Hematopoietic multipotent progenitor cell treated with erythropoietin and hydrocortisone succinate and interleukin-3 and kit ligand, for 17 days (in vitro differentiated cells): ENCODE measurements at places on chromosomes 6 and 20.

- DNase-seq = no peak
Observed at GRCh38 chr20:25408170-25408547, 686 bp downstream of the GINS1 start.

GRCh38 chr6:63558278-63558677 is 14.0 kb upstream of the LOC128125822 start:
- DNase-seq = no peak

GRCh38 chr6:21101694-21102093 is 491.9 kb upstream of the SOX4 start:
- DNase-seq = no peak

DNA sequence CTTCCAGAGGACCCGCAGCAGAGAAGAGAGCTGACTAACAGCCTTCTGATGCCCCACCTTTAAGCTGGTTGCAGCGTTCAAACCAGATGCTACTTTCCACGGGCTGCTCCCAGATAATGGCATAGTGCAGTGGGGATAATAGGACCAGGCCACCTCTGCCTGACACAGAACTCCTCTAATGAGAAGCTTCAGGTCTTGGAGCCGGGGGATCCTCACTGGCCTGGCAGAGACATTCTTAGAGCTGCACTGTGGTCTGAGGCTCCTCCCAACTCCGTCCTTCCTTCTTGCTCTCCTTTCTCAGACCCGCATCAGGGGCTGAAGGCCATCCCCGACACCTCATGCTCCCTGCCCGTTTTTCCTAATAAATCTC is 206.6 kb upstream of the MARCKS start:
- DNase-seq = no peak

DNA sequence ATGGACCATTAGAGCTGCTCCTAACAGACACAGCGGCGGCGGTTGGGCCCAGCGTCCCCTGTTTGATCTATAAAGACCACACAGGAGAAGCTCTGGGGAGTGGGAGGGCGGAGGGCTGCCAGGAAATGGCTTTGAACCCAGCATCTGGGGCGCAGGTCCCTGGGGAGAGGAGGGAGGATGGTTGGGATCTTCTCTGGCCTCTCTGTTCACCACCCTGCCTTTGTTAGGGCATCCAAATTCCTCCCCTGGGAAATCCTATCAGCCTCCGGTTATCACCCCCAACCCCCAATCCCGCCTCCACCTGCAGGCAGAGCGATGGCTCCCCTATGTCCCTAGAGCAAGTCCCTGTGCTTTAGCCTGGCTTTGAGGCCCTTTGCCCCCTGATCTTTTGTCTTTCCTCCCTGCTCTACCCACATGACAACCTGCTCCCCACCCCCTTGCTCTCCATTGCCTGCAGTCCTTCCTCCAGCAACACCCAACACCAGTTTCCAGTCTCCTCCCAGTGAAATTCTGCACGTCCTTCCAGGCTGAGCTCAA is 7.1 kb downstream of the XKR7 start:
- DNase-seq = no peak

- no peak for DNase-seq
Observed at GRCh38 chr20:24634855-24635254, 165.4 kb downstream of the SYNDIG1 start.

GRCh38 chr6:37285861-37286311 is 27.9 kb upstream of the TMEM217 start:
- no peak for DNase-seq

- no peak for DNase-seq
Observed at GRCh38 chr6:164533045-164533362, 776.4 kb downstream of the C6orf118 start.

DNA sequence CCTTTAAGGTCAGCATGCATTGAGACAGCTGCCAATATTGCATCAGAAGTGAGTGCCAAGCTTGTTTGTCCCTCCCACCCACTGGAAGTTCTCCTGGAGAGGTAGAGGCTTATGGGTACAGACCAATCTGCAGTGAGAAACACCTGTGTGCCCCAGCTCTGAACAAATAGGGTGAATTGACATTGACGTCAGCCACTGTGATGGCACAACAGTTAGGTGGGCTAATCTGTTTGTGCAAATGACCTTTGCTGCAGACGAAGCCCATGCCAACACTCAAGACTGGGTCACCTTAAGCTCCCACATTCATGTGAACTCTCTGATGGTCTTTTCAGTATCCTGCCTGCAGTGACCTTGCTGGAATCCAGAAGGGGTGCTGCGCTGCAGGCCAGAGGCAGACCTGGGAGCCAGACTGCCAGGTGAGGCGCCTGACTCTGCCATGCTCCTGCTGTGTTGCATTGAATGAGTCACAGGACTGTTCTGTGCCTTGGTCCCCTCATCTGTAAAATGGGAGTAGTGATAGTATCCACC is 99.9 kb downstream of the ALDH8A1 start:
- DNase-seq = no peak

GRCh38 chr20:7090001-7090400 is 322.5 kb downstream of the BMP2 start:
- no peak for DNase-seq

- DNase-seq = no peak
Observed at GRCh38 chr6:106122306-106122918, 36.3 kb downstream of the PRDM1 start.
